ENCODE measurements at places on chromosomes 1 and 21.
A peak's percentile ranks its signal among the peaks of the same experiment; 100 is the strongest.

DNA sequence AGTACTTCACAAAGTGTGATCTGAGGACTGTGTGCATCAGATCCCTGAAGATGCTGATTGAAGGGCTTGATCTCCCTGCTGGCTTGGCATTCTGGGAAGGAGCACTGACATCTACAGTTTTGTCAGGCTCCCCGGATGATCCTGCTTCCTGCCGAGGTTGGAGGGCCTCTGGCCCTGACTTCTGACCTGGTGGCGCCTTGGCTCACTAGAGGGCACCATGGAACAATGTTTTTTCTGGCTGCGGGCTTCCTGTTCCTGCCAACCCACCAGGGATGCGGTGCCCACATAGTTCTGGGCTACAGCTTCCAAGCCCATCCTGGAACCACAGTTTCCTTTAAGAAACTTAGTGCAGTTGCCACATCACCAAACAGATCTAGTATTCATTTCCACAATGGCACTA is 38.8 kb upstream of the RASAL2 start:
- DNase-seq = peak; percentile 29

- DNase-seq = peak; percentile 64
Measured at GRCh38 chr1:151457911-151458801, 1.1 kb downstream of the POGZ start.

- DNase-seq = no peak
Measured at GRCh38 chr1:7610936-7611335, 160.2 kb upstream of the VAMP3 start.

- DNase-seq = no peak
Measured at GRCh38 chr1:27666791-27667254, 5.2 kb downstream of the IFI6 start.

DNA sequence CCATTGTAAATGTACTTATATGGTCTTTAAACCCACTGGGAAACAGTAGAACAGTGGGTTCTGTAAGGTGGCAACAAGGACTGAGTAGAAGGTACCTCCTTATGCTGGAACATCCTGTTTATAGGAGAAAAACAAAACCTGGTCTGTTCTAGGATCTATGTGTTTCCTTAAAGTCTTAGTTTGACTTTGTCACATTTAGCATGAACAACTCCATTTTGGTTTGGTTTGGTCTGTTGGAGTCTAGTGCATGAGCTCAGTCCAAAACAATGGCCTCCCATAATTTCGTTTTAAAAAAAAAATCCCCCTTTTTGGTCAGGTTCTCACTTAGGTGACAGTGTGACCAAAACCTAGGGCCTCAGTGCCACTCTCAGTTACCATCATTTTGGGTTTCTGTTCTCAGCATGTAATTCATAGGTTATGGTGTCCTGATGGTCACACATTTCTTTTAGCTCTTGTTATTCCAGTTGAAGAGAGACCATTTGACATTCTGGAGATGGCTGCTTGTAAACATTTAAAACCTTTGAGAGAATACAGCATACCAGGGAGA is 66.4 kb upstream of the IL12RB2 start:
- no peak for DNase-seq

- DNase-seq = no peak
Measured at GRCh38 chr1:22457345-22457744, 5.7 kb downstream of the ZBTB40 start.

GRCh38 chr1:195970209-195970608 is 638.0 kb downstream of the KCNT2 start:
- no peak for DNase-seq

GRCh38 chr1:52604063-52604770 is 2.0 kb downstream of the GPX7 start:
- DNase-seq = no peak

GRCh38 chr1:25866288-25866687 is 7.0 kb upstream of the AUNIP start:
- no peak for DNase-seq

- DNase-seq = no peak
Measured at GRCh38 chr1:91018006-91018405, 3.8 kb downstream of the ZNF644 start.

DNA sequence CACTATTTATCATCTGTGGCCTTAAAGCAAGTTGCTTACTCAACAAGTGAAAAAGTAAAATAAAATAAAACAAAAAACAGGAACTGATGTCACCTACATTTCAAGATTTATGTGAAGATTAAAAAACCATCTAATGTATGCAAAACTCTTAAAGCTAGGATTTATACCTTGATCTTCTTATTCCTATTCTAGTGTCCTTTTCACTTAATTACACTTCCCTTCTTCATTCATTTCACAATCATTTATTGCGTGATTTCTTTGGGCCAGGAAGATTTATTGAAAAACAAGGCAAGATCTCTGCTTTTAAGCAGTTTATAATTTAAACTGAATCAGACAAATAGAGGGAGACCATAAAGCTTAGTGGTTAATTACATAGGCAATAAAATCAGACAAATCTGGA is 18.6 kb downstream of the PTGER3 start:
- no peak for DNase-seq

- no peak for DNase-seq
Measured at GRCh38 chr1:3762873-3763228, 9.7 kb upstream of the SMIM1 start.

GRCh38 chr1:155014709-155015508 is 12.3 kb downstream of the ZBTB7B start:
- DNase-seq = no peak

GRCh38 chr1:248821101-248821500 is 4.6 kb downstream of the SH3BP5L start:
- DNase-seq = peak; percentile 83

DNA sequence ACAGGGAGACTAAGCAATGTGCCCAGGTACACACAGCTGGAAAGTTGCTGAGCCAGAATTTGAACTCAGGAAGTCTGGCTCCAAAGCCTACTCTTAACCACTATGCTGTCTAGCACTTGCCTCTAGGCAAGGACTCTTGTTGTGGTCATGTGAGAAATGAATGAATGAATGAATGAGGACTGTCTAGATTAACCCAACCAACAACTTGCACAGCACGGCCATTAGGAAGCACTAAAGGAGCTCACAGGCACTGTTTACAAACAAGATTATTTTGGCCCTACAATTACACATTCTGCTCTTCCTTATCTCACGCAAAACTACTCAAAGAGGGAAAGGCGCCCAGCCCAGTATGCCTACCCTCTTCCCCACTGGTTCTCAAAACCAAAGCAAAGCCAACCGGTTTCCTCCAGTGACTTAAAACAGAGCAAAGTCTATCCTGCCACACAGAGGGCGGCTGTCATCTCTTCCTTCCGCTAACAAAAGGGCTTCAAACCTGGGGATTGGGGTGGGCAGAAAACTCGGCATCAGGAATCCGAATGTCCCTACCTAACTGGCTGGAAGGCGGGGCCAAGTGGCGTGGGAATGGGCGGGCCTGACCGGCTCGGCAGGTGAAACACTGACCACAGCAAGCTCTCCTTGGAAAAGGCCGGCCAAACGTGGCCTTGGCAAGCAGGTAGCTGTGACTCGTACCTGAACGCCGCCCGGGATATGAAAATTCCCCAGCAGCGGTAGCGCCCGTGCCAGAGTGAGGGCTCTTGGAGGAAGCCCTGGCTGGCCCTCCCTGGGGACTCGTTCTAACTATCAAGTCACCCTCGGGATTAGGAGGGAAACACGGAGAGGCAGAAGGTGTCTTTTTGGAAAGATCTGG is 948 bp downstream of the STK40 start:
- no peak for DNase-seq

GRCh38 chr1:244022311-244022710 is 28.8 kb upstream of the ZBTB18 start:
- no peak for DNase-seq

DNA sequence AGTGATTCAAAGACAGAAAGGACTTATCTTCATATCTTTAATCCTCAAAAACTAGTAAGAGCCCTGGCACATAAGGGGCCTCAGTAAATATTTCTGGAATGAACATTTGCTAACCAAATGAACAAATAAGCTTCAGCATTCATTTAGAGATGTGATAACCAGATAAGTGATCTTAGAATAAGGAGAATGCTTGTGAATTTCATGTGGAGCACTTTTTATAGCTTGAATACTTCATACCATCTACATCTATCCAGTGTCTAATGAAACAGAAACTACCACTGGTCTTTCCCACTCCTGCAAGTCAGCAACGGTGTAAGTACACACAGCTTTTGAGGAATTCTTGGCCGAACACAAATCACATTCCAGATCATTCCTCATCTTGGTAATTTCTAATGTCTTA is 38.5 kb downstream of the EDEM3 start:
- DNase-seq = no peak

DNA sequence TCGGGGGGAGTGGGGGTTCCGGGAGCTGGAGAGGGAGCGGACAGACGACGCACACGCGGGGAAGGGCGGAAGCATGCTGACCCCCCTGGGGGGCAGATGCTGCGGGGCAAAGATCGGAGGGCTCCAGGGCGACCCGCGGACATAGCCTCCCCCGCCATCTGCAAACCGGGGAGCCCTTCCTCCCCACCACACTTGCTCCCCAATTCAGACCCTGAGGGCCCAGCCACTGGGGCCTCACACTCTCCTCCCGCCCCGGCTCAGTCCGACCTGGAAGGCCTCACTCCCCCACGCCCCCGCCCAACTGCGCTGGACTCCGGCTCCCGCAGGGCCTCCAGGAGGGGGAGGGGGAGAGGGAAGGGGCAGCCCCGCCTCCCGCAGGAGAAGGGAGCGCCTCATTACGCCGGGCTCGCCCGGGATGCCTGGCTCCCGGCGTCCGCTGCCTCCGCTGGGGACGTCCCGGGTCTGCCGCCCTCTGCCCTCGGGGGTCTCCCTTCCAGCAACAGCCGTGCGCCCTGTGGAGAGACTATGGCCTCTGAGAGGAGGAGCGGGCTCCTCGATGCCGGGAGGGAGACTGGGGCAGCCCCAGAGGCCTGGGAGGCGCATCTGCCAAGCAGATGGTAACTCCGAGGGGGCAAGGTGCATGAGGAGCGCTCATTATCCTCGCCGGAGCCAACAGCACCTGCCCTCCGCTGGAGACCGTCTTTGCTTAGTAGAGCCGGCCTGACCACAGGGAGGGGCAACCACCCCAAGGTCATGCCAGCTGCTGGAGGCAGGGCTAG is 636 bp upstream of the CAMK2N1 start:
- no peak for DNase-seq

- DNase-seq = no peak
Measured at GRCh38 chr1:43610339-43610738, 39.6 kb upstream of the KDM4A start.

DNA sequence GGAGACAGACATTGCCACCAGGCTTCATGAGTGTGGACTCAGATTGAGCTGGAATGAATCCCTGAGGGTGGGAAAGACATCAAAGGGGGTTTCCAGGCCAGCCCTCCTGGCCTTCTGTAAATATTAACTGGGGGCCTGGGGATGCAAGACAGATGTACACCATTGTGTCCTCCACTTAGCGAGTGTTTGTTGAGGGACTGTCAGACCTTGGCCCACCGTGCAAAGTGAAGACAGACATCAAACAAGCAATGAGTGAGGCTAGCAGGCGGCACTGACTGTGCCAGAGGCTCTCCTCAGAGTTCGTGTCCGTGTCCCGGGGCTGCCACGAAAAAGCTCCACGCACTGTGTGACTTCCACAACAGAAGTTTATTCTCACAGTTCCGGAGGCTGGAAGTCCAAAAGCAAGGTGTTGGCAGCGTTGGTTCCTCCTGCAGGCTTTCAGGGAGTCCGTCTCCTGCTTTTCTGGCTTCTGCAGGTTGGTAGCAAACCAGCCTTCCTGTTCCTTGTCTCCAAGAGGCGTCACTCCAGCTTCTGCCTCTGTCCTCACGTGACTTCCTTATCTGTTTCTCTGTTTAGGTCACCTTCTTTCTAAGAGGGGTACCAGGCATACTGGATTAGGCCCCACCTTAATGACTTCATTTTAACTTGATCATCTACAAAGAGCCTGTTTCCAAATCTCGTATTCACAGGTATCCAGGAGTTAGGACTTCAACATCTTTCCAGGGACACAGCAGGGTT is 59.1 kb downstream of the DISP3 start:
- no peak for DNase-seq

- DNase-seq = no peak
Measured at GRCh38 chr1:18955441-18956192, 859 bp downstream of the IFFO2 start.

GRCh38 chr1:2778220-2778592 is 23.3 kb downstream of the TTC34 start:
- DNase-seq = peak; percentile 0

DNA sequence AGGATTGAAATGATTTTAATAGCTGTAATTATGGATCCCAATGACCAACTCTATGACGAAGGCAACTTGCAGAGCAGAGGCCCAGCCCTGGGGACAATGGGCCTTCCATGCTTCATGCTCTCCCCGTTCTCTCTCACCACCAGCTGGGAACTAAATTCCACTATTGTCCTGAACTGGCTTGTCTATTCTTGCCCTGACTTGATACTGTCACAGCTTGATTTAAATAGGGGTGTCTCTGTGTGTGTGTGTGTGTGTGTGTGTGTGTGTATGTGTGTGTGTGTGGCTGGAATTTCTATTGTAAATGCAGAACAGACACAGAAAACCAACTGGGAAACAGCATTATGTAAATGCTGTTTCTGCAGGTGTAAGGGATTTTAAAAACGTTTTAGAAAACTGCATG is 57.0 kb downstream of the SLC22A15 start:
- DNase-seq = no peak

GRCh38 chr1:66246351-66247269 is 287.3 kb upstream of the SGIP1 start:
- no peak for DNase-seq

GRCh38 chr1:223836586-223836985 is 9.2 kb downstream of the TP53BP2 start:
- no peak for DNase-seq

DNA sequence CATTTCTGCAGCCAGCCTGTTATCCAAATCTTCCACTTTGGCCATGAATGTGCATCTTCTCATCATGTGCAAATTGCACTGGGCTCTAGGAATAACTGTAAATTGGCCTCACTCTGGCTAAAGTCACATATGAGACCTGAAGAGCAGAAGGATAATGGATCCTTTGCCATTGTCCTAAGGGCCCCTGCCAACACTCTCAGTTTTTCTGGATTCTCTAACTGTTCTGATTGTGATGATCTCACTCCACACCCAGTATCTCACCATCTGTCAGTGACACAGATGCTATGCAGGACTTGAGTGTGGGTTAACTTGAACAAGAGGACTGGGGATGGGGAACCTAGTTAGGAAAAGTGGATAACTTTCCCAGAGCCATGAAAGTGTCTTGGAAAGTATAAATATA is 8.5 kb upstream of the FYB2 start:
- no peak for DNase-seq

DNA sequence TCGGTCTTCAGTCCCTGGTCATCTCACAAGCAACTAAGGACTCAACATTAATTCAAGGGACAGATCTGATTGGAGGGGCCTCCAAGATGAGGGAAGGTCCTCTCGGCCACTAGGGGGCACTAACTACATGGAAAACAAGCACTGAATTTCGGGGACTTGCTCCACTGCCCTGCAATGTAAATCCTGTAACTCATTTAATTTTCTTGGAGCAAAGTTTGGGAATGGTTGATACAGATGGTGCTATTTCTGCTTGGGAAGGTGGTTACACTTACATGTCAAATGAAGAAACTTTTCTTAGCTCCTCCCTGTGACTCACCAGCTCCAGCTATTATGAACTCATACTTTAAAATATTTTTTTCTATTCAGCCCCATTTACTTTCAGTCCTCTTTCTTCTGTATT is 97.4 kb upstream of the KCNJ15 start:
- DNase-seq = peak; percentile 17

Data from 8988T (cell line).